H4 (cell line): ENCODE measurements at places on chromosomes 12 and 14. TPM values are rescaled to one million over a fixed set of nuclear protein-coding genes. Genes with fewer than 3 reads are reported as not detected.

- DNase-seq, result peak; percentile 16
Observed at GRCh38 chr12:68042212-68042699, 53.0 kb downstream of the IFNG-AS1 start.

- no peak for DNase-seq
Observed at GRCh38 chr12:3085341-3086139, 8.4 kb downstream of the TSPAN9 start.

DNA sequence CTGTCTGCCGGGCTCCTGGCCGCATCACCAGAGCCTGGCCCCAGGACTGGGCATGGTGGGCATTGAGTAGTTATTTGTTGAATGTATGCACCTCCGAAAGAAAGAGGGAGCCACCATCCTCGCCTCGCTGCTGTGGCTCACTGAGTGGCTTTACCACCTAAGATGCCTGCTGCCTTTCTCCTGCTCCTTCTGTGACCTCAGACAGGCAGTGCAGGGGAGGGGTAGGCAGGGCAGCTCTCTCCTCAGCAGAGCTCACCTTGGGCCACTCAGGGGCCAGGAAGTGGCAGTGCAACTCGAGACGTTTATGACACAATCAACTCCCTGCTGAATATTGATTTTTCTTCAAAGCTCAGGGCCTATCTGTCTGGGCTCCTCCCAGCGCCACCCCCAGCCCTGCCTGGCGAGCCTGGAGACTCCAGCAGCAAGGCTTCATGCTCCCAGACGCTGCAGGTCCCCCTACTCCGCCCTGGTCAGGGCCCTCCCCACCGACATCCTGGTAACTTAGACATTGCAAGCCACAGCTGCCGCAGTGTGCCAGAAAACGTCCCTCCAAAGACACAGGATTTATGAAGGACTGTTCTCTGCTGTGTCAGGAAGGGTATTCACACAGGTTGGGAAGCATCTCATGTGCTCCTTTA lies 84.3 kb upstream of the DIO3 start:
- DNase-seq, result peak; percentile 83

GRCh38 chr14:104817930-104818713 lies 17.2 kb downstream of the ZBTB42 start:
- DNase-seq, result no peak

DNA sequence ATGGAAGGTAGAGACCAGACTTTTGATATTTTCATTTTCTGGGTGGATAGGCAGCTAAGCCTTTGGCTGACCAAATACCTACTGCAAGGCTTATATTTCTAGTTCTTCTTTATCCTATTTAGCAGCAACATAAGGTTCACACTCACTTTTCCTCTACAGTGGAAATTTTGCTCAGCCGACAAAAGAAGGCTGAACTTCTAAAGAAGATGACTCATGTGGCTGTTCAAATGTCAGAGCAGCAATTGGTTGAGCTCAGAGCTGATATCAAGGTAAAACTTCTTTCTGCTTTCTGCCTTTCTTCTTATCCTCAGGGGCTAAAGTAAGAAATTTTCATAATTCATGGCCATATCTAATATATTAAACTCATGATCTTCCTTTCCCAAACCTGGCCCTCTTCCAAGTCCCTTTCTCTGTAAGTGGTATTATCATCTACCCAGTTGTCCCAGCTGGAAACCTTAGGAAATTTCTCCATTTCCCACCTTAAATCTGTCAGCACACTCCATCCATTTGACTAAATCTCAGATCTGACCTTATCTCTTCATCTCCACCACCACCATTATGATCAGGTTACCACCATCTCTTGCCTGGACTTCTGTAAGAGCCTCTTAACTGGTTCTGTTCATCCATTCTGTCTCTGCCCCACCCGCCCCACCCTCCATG lies 19.8 kb upstream of the KCNH3 start:
- no peak for DNase-seq

DNA sequence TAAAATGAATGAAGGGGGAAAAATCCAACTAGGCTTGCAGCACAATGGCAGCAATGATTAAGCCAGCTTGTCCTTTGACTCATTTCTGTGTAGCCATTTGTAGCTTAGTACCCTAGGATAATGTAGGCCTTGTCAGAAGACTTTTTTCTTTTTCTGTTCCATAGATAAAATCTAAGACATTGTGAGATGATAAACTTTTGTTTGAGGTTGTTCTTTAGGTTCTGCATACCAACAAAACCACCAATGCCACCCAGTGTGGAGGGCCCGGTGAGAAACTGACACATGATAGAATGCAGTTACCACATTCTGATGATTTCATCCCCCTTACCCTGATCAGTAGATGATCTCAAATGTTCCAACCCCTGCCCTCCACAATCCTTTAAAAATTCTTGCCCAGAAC lies 6.6 kb upstream of the KLRD1 start:
- DNase-seq, result peak; percentile 78

DNA sequence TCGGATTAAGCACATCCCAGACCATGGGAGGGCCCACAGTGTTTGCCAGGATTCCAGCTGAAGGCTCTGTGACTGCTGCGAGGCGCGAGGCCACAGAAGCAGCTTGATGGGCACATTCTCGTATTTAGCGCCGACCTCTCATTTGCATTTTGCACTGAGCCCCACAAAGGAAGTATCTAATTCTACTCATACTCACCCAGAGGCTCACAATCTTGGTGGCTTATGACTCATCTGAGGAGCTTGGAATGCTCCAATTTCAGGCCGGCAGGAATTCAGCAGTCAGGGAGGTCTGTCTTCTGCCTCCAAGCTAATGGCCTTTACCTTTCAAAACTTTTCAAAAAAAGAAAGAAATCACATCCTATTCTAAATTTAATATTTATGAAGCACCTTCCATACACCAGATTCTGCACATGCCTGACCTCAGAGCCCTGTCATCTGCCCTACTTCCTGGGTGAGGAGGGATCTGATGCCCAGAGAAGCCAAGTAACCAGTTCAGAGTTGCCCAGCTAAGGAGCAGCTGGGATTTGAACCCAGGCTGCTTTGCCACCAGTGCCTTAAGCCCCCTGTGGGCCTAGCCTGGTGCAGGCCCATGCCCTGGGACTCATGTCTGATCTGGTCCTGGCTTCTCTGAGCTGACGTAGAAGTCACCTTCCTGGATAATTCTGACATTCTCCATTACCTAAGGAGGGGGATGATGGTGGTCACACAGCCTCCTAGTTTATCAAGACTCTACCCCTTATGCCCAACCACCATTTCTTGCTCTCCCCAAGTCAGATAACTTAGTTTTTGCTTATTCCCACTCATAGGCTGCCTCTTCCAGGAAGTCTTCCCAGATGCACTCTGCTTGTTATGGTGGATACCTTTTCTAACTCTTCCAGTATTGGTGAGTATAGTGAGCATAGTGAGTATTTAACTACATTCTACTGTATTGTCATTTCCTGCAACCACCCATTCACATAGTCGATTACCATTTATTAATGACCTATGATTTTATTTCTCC lies 198.9 kb downstream of the RBM19 start:
- DNase-seq, result peak; percentile 83

DNA sequence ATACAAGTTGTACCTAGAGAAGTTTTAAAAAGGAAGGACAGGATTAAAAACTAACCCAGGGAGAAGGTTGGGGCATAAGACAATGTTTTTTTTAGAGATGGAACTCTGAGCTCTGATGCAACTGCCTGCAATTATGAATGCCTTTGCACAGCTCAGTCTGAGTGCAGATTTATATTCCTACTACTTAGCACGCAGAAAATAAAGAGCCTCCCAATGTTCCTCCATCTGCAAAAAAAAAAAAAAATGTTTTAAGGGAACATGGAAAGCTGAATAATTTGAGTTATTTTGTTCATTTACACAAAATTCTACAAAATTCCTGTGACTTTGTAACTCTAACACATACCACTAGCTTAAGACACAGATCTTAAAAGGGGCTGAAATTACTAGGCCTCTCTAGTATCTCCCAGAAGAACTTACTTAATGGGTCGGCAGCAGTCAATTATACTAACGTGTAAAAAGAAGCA lies 15.7 kb downstream of the CLIP1 start:
- no peak for DNase-seq

Gene MAP3K9
- total RNA-seq, result 2.7 and 3.0 TPM in 2 replicates

GRCh38 chr12:128840862-128841468 lies 12.3 kb upstream of the GLT1D1 start:
- DNase-seq, result no peak

DNA sequence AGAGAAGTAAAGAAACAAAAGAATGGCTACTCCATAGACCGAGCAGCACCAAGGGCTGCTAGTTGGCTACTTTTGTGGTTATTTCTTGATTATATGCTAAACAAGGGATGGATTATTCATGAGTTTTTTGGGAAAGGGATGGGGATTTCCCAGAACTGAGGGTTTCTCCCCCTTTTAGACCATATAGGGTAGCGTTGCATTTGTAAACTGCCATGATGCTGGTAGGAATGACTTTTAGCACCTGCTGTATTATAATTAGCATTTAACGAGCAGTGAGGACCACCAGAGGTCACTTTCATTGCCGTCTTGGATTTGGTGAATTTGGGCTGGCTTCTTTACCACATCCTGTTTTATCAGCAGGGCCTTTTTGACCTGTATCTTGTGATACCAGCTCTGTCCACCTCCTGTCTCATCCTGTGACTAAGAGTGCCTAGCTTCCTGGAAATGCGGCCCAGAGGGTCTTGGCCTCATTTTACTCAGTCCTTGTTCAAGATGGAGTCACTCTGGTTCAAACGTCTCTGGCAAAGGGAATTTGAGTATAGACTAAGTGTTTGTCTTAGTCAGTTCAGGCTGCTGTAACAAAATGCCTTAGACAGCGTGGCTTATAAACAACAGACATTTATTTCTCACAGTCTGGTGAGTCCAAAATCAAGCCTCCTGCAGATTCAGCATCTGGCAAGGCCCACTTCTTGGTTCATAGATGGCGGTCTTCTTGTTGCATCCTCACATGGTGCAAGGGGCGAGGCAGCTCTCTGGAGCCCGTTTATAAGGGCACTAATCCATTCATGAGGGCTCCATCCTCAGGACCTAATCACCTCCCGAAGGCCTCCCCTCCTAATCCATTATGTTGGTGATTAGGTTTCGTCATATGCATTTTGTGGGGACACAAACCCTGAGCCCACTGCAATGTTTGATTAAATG lies 348.3 kb upstream of the SFSWAP start:
- DNase-seq, result no peak

Gene CACNA2D4
- total RNA-seq, result not detected in 2 replicates

GRCh38 chr12:43579206-43579605 lies 27.2 kb upstream of the ADAMTS20 start:
- DNase-seq, result no peak

DNA sequence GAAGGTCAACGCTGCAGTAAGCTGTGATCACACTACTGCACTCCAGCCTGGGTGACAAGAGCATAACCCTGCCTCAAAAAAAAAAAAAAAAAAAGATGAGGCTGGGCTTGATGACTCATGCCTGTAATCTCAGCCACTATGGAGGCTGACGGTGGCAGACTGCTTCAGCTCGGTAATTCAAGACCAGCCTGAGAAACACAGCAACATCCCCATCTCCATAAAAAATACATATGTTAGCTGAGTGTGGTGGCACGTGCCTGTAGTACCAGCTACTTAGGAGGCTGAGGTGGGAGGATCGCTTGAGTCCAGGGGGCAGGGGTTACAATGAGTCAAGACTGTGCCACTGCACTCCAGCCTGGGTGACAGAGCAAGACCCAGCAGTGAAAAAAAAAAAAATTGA lies 50.4 kb downstream of the GXYLT1 start:
- peak; percentile 49 for DNase-seq

Gene TESPA1
- total RNA-seq, result 1.8 and 11.7 TPM in 2 replicates

Gene RFX4
- not detected in 2 replicates for total RNA-seq

Gene HOXC4
- 0.37 and 1.9 TPM in 2 replicates for total RNA-seq

Gene GPRC5D
- total RNA-seq, result not detected in 2 replicates

DNA sequence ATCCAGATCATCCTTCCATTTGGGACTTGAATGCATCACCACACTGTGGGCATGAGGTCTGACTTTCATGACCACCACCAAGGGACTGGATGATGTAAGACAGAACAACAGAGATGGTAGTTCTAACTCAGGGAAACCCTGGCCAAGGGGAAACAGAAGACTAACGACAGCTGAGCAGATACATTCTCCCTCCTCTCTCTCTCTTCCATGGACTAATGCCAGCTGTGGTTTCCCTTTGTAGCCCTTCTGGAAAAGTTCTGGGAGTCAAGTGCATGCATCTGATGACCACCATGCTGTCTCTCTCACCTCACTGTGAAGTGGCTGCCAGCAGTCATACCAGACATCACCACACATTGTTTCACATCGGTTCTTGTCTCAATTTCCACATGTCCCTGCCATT lies 3.4 kb downstream of the TAS2R30 start:
- no peak for DNase-seq

DNA sequence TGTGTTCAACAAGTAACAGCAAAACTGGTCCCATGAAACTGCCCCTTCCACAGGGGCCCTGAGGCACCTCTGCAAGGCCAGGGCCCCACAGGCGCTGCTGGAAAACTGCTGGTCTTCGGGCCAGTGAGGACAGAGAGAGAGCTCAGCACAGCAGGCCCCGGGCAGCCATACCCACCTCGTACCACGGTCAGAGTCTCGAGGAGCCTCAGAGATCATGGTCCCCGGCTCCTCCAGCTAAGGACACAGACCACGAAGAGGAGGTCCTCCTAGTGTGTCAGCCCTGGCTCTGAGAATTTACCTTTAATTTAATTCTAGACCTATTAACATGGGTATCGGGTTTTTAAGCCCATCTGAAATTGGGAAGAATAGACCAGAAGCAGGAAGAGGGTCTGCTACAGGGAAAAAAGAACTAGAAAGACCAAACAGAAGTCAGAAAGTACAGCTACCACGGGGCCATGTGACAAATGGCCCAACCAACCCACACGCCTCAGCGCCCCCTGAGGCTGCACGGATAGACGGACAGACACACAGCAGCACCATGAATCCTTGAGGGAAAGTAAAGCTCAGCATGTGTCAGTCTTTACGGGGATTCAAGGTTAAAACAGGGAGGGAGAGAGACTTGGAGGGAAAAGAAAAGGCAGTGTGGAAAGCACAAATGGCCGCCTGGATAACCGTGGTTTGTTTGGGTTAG lies 22.9 kb downstream of the ANKRD9 start:
- no peak for DNase-seq

Gene CMA1
- not detected in 2 replicates for total RNA-seq

GRCh38 chr12:26651566-26652188 lies 181.3 kb downstream of the ITPR2 start:
- DNase-seq, result peak; percentile 57

GRCh38 chr12:3055704-3056467 lies 21.3 kb upstream of the TSPAN9 start:
- DNase-seq, result no peak

DNA sequence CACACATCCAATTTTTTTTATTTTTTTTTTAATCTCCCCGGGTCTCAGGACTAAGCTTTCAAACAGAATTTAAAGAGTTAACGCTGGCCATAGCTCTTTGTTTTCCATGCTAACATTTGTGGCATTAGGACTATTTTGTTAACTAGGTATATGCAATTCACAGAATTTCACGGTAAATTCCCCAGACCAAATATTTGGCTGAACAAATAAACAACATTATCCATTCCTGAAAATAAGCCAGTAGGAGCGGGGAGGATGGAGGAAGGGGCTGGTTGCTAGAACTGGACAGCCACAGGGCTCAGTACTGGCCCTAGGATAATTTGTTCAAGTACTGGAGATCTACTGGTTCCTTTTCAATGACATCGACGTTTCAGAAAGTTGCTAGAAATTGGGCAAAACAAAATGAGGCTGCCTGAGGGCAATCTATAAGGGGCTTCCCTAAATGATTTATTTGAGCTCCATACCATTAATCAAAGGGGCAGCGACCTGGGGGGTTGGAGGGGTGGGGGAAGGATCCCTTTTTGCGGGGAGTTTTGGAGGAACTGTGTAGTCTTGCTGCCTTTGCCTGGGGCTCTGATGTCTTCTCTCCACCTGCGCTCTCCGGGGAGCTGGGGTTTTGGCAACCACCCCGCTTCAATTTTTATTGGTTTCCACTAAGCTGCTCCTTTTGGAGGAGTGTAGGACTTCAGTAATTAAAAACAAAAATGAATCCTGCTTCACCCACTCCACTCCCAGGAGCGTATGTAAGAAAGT lies 9.0 kb downstream of the BMP4 start:
- no peak for DNase-seq

Gene MANSC4
- total RNA-seq, result not detected in 2 replicates

Gene CLEC4C
- total RNA-seq, result not detected in 2 replicates
